ENCODE measurements at places on chromosomes 1 and 21.

DNA sequence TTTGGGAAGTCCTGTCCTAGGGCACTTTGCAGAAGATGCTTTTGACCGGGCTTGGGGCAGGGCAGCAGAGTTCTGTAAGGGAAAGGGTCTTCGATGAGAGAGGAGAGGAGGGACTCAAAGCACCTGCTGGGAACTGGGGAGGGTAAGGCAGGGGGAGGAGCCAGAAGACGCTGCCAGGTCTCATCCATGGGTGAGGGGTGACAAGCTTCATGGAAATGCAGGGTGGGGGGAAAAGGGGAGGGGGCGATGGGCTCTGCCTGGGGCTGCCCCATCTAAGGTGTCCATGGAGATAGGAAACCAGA, 20.9 kb upstream of the C2CD2 start:
- DNase-seq, result no peak

GRCh38 chr1:97164276-97164639, 442.7 kb downstream of the PTBP2 start:
- no peak for DNase-seq

DNA sequence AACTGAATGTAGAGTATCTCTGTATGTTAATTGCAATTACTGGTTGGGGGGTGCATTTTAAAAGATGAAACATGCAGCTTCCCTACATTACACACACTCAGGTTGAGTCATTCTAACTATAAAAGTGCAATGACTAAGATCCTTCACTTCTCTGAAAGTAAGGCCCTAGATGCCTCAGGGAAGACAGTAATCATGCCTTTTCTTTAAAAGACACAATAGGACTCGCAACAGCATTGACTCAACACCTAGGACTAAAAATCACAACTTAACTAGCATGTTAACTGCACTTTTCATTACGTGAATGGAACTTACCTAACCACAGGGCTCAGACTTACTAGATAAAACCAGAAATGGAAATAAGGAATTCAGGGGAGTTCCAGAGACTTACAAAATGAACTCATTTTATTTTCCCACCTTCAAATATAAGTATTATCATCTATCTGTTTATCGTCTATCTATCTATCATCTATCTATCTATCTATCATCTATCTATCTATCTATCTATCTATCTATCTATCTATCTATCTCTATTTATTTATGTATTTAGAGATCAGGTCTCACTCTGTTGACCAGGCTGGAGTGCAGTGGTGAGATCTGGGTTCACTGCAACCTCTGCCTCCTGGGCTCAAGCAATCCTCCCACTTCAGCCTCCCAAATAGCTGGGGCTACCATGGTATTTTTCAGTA, 47.8 kb downstream of the CHML start:
- DNase-seq, result peak; percentile 14

DNA sequence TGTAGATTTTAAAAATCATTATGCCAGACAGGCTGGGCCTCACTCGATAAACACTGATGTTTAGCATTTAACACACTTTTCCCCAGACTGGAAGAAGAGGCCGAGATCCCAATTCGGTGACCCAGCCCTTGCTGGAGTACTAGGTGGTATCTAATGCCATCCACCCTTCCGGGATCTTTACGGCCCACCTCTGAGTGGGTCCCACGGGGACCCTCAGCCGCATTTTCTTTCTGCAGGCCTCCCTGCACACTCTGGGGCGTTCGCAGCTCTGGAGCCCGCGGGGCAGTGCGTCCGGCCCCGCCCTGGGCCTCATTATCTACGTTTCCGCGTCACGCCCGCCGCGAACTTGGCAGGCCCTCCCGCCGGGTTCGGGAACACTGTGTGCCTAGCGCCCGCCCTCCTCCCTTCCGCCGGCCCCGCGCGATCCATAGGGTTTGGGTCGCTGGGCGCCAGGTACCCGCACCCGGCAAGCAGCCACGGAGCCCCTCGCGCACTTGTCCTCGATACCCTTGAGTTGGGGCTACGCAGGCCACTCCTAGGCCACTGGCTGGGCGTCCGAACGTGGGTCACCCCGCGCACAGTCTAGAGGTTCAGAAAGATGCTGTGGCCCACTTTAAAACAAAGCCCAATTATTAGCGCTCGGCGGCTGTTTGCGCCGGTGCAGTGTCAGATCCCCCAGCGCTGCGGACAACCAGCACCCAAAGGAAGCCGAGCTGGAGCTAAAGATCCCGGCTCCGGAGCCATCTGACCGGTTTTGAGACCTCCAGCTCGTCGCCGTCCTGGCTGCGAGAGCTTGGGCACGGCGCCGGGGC, 950 bp upstream of the EVA1C start:
- DNase-seq, result peak; percentile 82

DNA sequence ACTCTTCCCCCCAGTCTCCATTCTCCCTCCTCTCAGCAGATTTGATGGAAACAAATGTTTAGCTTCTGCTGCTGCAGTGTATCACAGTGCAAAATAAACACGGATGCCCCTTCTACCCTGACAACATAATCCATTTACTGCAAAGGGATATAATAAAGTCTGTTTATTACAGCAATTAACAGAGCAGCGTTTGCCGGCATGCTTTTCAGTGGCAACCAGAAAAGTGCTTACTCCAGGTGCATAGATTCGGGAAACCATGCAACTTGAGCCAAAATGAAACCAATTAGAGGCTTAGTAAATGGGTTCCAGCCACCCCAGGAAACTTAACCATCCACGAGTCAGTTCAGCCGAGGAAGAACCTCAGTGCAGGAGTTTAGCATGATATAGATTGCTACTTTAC, 12.9 kb upstream of the LEMD1 start:
- DNase-seq, result no peak

DNA sequence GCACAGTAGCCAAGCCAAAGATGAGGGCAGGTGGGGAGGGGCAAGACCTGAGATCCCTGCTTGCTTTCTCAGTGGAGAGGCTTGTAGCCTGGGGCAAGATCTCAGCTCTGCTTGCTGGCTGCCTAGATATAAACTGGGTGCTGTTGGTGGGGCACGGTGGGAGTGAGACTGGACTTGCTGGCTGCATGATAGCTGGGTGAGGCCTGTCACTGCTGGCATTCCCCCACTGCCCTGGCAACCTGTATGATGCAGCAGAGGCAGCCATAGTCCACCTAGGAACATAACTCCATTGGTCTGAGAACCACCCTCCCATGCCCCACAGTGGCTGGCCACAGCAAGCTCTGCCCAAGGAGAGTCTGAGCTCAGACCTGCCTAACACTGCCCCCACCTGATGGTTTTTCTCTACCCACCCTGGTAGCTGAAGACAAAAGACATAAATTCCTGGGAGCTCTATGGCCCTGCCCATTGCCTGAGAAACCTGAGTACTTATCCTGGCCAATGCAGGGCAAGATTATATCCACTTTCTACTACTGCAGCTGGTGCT, 261.9 kb upstream of the DEPDC1 start:
- DNase-seq, result no peak

- peak; percentile 87 for DNase-seq
Observed at GRCh38 chr1:11918799-11919519, 7.3 kb downstream of the KIAA2013 start.

- DNase-seq, result no peak
Observed at GRCh38 chr1:204583909-204584632, 67.9 kb downstream of the MDM4 start.

DNA sequence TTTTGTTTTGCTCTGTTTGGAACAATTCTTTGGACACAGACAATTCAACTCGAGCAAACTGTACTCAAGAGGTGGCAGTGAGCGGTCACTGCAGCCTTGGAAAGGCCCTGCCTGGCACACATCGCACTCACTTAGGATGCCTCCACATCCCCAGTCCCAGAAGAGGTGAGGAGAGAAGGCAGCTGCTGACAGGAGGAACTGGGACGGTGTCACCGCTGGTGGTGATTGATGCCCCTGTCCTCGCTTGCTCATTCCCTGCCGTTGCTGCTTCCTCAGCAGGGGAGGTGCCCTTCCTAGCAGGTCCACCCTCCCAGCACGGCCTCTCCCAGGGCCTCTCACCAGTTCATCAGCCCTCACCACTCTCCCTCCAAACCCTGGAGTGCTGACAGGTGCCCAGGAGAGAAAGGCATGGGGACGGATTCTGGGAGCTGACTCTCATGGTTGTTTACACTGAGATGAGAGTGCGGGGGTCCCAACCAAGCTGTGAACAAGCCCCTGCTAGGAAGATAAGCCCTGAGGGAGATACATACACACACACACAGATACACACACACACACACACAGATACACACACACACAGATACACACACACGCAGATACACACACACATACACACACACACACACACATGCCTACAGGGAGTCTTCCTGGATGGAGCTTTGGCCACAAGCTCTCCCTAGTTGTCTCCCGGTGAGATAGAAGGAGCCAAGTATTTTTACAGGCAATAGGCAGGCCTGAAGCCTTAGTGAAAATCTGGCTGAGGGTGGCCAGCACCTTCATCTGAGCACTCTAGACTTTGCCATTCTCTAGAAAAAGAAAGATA, 101.1 kb downstream of the CDC7 start:
- no peak for DNase-seq

DNA sequence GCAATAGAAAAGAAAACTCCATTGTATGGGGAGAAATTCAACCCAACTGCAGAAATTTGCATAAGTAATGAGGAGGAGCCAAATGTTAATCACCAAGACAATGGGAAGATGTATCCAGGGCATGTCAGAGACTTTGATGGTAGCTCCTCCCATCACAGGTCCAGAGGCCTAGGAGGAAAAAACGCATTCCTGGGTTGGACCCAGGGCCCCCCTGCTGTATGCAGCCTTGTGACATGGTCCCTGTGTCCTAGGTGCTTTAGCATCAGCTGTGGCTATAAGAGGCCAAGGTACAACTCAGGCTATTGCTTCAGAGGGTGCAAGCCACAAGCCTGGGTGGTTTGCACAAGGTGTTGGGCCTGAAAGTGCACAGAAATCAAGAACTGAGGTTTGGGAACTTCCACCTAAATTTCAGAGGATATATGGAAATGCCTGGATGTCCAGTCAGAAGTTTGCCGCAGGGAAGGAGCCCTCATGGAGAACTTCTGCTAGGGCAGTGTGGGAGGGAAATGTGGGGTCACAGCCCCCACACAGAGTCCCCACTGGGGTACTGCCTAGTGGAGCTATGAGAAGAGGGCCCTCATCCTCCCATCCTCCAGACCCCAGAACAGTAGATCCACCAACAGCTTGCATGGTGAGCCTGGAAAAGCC, 162.3 kb downstream of the TGFB2 start:
- no peak for DNase-seq

Data from fibroblast of the aortic adventitia (primary cell).